ENCODE measurements at places on chromosomes 5 and 9. TPM values are rescaled to one million over a fixed set of nuclear protein-coding genes. Genes with fewer than 3 reads are reported as not detected.

Gene TAF1L
- polyA plus RNA-seq = 0.08 TPM

Gene RABGAP1
- 77.3 TPM for polyA plus RNA-seq

Gene FAXDC2
- polyA plus RNA-seq = 46.1 TPM

DNA sequence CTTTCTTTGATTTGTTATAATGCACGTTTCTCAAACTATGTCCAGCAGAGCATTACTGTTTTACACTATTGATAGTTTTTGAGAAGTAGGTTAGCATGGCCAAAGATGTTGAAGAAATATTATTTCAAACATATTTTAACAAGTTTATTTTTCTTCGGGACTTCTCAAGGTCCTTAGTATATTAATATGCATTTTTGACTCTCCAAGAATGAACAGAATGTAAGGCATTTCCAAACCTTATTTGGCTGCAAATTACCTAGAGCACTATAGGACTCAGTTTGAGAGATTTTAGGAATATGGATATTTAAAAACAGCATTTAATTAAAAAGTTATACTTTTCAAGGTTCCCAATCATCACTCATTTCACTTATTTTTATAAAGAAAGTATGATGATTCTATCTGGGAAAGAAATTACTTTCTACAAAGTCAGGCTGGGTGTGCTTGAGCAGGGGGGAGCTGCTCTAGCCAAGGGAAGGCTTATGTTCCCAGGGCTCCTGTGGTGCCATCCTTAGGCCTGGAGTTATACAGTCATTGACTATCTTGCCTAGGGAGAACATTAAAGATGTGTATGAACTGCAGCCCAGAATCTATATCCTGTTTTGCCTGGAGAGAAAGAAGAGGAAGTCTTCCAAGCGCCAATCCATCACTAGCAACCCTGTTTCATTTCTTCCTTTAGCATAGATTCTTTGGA is 27.6 kb upstream of the NREP start:
- DNase-seq = no peak

DNA sequence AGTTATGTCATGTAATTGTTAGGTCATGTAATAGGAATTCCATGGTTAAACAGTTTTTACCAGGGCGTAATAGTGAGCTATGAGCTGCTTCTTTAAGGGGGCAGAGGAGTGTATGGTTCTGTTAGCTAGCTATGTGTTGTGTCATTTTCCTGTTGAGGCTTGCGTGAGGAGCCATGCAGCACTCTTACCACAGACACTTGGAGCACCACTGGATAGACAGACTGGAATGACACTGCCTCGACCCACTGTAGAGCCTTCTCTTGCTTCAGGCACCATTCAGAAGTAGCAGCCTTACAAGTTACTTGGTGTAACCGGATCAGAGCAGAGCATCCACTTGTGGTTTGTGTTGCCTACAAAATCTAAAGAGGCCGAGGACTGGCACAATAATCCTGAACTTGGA is 28.3 kb upstream of the STOM start:
- DNase-seq = no peak

DNA sequence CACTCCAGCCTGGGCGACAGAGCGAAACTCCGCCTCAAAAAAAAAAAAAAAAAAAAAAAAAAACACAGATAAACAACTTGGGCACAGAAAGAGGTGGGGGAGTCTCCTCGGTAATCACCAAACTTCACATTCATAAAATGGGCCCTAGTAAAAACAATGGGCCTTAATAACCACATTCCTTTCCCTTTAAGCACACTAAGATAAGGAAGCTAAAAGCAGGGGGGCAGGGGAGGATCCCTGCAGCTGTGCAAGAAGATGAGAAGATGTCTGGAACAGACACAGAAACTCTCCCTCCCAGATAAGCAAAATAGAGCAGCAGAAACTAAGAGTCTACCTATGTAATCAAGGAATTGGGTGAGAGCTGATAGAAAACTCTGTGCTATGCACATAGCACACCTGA is 111.2 kb upstream of the FAM174A start:
- no peak for DNase-seq

DNA sequence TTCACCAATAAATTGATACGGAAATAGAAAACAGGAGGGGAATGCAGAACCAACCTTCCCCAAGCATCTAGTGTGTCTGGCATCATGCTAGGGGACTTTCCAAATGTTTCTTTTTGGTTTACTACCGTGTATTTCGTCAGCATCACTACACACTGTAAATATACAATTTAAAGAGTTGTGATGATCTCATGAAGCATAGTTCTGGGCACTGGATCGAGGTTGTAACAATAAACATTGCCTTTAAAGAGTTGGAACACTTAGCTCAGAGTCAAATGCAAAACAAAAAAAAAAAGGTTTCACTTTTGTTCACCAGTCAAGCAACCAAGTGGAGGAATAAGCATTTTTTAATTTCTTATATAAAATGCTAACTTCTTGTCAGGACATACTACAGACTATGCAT is 2.9 kb upstream of the SCAI start:
- DNase-seq = no peak
